ENCODE measurements at places on chromosomes 7 and 10.
A peak's percentile ranks its signal among the peaks of the same experiment; 100 is the strongest.

DNA sequence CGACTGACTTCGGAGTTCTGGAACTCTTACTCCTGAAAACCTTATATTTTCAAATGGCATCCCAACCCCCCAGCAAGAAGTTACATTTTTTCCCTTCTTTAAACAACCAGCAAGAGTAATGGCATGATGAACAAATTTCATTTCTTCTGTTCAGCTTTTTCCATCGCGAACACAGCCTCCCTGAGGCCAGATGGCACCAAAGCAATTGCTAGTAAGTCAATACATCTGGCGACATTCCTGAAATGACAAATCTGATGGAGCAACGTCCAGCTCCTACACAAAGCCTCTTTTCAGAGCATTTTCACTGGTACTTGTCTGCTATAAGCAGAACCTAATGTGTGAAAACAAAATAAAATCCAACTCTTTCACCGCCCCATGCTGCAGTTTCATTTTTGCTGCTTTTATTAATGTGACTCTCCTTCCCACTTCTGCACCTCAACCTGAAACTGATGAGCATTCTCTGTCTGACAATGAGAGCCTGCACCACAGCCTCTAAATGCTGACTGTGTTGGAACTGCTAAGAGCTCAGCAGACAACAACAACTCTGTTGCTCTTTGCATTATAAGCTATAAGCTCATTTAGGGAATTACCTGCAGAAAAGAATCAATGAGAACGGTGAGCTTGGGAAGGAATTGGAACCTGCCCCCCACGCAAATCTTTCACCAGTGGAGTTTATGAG is 229.8 kb downstream of the FGFR2 start:
- no peak for DNase-seq

DNA sequence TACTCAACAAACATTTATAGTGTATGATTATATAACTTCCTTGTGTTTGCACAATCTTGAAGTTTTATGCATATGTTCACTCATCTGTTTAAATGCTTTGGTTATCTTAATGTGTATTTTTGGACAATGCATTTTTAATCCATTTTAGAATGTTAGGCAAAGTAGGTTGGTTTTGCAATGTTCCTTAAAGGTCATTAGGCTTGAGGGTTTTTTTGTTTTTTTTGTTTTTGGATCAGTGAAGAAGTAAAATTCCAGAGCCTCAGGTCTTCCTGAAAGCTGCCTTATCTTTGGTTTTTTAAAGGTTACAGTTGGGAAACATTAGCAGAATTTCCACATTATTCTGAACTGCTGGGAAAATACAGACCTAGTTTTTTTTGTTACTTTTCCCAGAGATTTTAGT is 12.8 kb downstream of the MDFIC start:
- no peak for DNase-seq

DNA sequence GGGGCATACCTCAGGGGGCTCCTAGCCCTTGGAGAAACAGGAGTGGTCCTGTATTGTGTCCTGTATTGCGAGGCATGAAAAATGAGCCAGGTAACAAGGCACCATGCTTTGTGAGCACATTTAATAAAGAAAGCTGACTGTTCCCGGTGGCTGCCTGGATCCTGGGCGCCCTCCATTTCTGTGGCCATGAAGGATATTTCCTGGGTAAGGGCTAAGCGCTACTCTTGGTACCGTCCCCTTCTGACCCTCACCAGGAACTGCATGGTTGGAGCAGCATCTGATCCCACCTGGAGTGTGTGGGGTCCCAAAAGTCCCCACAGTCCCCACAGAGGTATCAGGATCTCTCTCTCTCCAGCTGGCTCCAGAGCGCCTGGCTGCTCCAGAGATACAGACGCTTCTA is 139.5 kb downstream of the MAPK8 start:
- DNase-seq = no peak

- DNase-seq = peak; percentile 71
Observed at GRCh38 chr7:151782598-151783448, 94.1 kb downstream of the PRKAG2 start.

GRCh38 chr7:50650057-50650664 is 85.0 kb upstream of the DDC start:
- DNase-seq = no peak

DNA sequence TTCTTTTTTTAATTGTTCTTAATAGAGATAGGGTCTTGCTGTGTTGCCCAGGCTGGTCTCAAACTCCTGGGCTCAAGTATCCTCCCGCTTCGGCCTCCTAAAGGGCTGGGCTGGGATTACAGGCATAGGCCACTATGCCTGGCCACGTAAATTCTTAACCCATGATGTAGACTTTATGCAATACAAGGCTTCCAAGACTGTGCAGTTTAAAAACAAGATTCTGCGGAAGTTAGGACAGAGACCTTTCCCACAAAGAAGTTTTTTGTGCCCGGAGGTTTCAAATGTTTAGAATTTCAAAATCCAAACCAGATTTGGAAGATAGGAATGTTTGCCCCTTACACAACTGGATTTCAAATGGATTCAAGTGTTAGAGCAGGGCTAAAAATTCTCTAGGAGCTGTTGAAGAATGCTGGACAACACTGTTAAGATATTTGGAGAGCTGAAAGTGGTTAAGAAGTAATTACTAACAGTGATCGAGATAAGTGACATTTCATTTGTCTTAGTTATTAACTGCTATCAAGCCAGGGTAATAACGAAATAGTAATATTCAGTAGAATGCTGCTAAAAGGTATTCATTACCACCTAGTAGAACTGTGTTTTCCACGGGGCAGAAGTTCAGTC is 7.4 kb downstream of the APBB1IP start:
- DNase-seq = no peak

- DNase-seq = peak; percentile 74
Observed at GRCh38 chr10:119416855-119417254, 125.7 kb downstream of the RGS10 start.

DNA sequence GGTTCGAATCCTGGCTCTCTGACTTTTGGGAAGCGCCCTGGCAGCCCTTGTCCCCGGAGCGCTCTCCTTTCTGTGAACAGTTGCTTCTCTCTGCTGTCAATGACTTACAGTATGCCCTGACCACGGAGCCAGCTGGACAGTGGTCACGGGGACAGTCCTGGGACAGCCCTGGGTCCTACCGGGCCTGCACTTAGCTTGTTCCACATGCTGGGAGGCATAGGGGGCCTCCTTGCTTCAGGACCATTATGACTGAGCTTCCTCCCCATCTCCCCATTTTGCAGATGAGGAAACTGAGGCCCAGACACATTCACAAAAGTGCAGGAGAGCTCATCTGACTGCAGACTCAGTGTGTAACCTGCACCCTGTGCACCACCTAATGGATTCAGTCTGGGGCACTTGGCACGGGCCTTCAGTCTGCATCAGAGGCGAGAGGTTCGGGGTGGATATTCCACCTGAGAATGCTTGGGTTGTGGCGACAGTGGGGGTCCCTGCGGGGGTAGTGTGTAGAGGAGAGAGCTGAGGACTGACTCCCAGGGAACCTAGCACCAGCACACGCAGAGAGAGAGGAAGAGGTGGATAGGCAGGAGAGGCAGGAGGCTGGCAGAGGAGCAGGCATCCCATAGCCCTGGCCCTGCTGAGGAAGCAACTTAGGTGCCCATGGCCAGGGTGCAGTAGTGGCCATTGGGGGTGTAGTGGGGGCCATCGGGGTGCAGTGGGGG is 1.6 kb downstream of the DOCK1 start:
- DNase-seq = no peak

DNA sequence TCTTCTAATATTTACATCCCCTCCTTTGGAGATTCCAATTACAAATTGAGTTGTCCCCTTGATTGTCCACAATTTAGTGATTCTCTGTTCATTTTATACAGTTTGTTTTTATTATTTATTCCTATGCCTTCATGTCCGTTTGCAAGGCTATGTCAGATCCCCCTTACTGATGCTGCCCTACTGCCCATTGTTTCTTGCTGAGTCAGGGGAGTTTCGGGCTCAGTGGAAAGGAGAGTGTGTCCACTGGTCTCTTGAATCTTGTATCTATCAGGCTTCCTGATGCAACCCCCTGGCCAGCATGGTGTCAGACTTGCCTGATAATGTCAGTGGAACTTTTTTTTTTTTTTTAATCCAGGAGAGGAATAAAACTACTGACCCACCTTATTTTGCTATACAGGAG is 384.4 kb downstream of the CDC14C start:
- DNase-seq = no peak

- DNase-seq = no peak
Observed at GRCh38 chr7:95059842-95060313, 152.5 kb downstream of the PPP1R9A start.

- no peak for DNase-seq
Observed at GRCh38 chr7:15084368-15084767, 181.8 kb upstream of the DGKB start.

DNA sequence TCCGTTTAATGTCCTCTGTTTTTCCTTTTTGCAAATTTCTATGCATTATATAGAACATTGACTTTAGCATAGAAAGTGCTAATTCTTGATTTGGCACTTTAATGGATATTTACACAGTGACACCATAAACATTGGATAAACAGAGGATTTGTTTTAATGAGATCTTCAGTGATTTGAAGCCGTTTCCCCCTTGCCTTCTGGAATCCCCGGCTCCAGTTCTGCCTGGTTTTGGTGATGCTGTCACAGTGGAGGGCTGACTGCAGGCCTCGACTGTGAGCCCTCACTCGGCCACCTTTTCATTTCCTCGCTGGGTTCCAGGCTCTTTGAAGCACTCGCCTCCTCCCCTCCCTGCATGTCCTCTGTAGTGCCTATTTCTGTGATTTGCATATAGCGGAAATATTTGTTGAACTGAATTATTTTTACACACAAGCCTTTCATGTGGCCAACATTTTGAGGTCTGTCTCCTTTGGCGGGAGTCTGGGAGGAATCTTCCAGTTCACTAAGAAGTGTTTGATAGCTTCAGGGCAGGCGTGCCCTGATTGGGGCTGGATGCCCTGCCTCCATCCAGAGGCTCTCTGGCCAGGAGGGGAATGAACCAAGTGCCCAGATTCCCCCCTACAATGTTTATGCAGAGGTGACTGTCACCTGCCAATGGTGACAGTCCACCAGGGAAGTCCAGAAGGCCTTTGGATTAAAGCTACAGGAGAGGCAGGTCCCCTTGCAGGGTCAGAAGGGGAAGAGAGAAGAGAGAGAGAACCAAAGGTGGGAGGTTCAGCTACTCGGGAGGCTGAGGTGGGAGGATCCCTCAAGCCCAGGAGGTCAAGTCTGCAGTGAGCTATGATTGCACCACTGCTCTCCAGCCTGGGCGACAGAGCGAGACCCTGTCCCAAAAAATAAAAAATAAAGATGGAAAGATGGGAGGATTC is 67.5 kb downstream of the CUX1 start:
- DNase-seq = peak; percentile 8

DNA sequence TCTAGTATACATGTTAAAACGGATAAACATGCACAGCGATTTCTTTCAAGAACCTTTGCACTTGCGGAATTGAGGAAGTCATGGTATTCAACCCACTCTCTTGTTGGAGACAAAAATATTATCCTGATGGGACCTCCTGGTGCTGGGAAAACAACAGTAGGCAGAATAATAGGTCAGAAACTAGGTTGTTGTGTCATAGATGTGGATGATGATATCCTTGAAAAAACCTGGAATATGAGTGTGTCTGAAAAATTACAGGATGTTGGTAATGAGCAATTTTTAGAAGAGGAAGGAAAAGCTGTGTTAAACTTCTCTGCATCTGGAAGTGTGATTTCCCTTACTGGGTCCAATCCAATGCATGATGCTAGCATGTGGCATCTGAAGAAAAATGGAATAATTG is 6.9 kb downstream of the THNSL1 start:
- no peak for DNase-seq

DNA sequence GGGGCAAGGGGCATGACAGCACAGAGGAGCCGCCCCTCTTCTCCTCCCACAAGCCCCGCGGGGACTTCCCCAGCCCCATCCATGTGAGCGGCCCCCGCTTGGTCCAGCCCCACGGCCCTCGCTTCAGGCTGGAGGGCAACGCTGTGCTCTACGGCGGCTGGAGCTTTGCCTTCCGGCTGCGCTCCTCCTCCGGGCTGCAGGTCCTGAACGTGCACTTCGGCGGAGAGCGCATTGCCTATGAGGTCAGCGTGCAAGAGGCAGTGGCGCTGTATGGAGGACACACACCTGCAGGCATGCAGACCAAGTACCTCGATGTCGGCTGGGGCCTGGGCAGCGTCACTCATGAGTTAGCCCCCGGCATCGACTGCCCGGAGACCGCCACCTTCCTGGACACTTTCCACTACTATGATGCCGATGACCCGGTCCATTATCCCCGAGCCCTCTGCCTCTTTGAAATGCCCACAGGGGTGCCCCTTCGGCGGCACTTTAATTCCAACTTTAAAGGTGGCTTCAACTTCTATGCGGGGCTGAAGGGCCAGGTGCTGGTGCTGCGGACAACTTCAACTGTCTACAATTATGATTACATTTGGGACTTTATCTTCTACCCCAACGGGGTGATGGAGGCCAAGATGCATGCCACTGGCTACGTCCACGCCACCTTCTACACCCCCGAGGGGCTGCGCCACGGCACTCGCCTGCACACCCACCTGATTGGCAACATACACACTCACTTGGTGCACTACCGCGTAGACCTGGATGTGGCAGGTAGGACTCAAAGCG is 5.1 kb downstream of the AOC1 start:
- DNase-seq = no peak

- no peak for DNase-seq
Observed at GRCh38 chr7:52723606-52724005, 311.8 kb upstream of the POM121L12 start.

GRCh38 chr7:101241015-101241363 is 3.4 kb upstream of the CLDN15 start:
- peak; percentile 36 for DNase-seq

DNA sequence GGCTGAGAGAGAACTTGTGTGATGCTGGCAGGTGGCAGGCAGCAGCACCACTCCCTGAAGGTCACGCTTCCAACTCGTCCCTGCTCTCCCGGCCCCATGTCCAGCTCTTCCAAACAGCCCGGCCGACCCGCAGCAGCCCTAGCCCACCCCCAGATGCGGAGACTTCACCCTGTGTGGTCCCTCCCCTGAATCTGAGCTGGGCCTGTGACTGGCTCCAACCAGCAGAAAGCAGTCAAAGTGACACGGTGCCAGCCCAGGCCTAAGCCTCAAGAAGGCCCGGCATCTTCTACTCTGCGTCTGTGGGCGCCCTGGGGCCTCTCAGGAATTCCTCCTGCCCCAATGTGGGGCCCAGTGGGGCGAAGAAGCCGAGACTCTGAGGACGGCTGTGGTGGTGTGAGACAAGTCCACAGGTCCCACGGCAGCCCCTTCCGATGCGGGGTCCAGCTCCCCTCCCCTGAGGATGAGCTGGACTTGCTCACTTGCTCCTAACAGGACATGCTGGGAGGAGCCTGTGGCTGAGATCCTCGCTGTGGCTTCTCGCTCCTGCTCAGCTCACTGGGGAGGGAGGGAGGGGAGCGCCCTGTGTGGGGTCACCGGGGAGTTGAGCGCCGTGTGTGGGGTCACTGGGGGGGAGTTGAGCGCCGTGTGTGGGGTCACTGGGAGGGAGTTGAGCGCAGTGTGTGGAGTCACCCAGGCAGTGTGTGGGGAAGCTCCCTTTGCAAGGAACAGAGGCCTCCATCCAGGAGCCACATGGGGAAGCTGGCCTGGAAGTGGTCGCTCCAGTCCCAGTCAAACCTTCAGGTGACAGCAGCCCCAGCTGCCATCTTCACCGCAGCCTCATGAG is 9.5 kb downstream of the STK32C start:
- DNase-seq = no peak

- no peak for DNase-seq
Observed at GRCh38 chr7:28871631-28872030, 86.5 kb downstream of the TRIL start.

All from CD4-positive, alpha-beta T cell treated with Interleukin-1 beta for 1 hour (primary cell).